ENCODE measurements at places on chromosomes 3 and 15. TPM values are rescaled to one million over a fixed set of nuclear protein-coding genes. Genes with fewer than 3 reads are reported as not detected.

TM6SF1 gene
- not detected for total RNA-seq

SLC9C1 gene
- total RNA-seq = not detected

FAIM gene
- 8.7 TPM for total RNA-seq

TNIK gene
- 0.45 TPM for total RNA-seq

CCNB2 gene
- total RNA-seq = 130 TPM

NME9 gene
- not detected for total RNA-seq

TRNT1 gene
- total RNA-seq = 22.4 TPM

TTC21A gene
- total RNA-seq = 1.5 TPM

TRIM42 gene
- not detected for total RNA-seq

EIF4E3 gene
- 0.11 TPM for total RNA-seq

SLC22A14 gene
- total RNA-seq = not detected

AMIGO3 gene
- total RNA-seq = 2.3 TPM

EFCC1 gene
- total RNA-seq = not detected

MYZAP gene
- not detected for total RNA-seq

OR5K1 gene
- total RNA-seq = not detected

TTBK2 gene
- 4.0 TPM for total RNA-seq

WDR72 gene
- not detected for total RNA-seq

ANKRD63 gene
- not detected for total RNA-seq
